ENCODE measurements at places on chromosomes 3 and 15.

DNA sequence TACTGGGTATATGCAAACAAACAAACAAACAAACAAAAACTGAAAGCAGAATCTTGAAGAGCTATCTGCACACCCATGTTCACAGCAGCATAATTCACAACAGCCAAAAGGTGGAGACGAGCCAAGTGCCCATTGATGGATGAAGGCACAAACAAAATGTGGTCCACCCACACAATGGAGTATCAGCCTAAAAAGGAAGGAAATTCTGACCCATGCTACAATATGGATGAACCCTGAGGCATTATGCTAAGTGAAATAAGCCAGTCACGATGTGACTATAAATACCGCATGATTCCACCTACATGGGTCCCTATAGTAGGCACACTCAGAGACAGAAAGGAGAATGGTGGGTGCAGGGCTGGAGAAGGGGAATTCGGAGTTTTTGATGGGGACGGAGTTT lies 24.1 kb downstream of the XPC start:
- no peak for DNase-seq

DNA sequence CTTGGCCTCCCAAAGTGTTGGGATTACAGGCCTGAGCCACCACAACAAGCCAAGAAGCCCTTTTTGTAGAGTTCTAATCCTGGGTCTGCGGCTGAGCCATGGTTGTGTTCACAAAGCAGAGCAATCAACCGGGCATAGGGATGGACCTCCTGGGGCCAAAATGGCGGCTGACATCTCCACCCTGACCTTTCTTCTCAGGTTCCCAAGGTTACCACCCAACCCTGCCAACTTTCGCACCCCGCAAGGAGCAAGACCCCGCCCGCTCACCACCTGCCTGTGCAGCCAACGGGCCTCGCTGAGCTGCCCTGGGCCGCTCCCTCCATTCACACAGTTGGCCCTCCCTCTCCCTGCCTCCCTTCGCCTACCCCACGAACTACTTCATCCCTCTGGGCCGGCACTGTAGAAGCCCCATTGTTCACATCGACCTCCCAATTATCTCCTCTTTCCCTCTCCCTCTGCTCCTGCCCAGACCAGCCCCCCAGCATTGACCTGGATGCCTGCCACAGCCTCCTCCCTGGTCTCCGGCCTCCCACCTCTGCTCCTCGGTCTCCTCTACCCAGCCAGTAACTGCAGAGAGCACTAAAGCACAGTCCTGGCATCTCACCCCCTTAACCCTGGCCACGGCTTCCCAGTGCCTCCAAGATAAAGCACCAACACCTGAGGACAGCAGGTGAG lies 62.0 kb upstream of the TFRC start:
- DNase-seq: no peak

DNA sequence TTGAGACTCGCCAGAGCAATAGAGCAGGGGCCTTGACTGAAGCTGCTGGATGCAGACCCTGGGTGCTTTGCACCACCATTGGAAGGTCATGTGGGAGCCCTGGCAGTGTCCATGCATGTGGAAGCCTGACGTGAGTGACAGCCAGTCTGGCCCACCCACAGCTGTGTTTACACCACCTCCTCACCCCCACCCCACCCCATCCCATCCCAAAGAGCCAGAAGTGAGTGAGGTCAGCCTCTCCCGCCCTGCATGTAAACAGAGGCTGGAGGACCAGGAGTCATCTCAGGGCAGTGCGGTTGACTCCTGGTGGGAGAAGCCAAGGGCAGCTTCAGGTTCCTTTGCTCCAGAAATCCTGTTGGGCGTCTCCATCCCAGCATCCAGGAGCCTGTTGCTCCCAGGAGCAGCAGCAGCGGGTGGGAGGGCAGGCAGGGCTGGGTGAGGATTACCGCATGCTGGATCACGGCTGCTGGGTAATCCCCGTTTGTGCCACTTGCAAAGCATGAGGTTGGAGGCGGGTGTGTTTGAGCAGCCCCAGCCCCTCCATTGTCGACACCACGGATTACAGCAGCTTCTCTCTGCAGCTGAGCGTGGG lies 44.6 kb downstream of the CORO2B start:
- DNase-seq: no peak

- peak; percentile 69 for DNase-seq
These were observed 234.0 kb downstream of the MYRIP start for GRCh38 chr3:40043444-40043755.

DNA sequence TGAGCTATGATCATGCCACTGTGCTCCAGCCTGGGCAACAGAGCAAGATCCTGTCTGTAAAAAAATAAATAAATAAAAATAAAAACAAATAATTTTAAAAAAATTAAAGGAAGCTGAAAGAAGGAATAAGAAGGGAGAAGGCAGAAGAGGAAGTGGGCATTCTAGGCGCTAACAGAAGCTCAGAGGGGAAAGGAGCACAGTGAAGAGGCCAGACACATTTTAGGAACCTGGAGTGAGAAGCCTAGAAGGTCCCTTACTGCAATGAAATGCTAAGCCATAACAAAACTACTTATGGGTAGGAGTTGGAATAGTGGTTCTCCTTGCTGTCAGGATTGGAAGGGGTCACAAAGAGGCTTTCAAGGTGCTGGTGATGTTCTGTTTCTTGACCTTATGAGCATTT lies 64.0 kb downstream of the ITGB5 start:
- DNase-seq: no peak

GRCh38 chr15:100911086-100911485 lies 8.1 kb upstream of the LRRK1 start:
- DNase-seq: no peak

DNA sequence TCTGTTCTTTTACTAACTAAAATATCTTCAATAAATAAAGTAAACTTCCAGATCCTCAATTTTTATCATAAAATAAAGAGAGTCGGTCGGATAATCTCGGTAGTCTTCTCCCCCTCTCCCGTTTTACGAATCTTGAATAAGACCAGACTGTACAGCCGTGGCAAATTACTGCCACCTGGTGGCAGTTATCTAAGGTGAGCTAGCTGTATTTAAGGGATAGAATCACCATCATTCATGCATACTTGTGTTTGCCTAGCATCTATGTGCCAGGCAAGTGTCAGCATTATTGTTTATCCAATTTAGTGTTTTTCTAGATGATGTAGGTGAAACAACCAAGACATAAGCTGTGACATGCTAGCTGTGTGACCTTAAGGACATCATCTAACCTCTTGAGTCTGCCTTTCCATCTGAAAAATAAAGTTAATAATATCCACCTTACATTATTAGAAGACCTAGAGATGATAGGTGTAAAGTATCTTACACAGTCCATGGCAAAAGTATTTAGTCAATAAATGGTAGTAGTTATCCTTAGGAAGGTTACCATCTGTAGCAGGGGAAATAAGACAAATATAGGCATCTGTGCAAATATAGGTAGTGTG lies 21.3 kb downstream of the DUT start:
- peak; percentile 42 for DNase-seq

GRCh38 chr15:84781495-84781894 lies 33.1 kb downstream of the ZNF592 start:
- peak; percentile 76 for DNase-seq

Measured in fibroblast of gingiva (primary cell).